Epithelial cell of esophagus (primary cell): ENCODE measurements at places on chromosomes 4 and X.

DNA sequence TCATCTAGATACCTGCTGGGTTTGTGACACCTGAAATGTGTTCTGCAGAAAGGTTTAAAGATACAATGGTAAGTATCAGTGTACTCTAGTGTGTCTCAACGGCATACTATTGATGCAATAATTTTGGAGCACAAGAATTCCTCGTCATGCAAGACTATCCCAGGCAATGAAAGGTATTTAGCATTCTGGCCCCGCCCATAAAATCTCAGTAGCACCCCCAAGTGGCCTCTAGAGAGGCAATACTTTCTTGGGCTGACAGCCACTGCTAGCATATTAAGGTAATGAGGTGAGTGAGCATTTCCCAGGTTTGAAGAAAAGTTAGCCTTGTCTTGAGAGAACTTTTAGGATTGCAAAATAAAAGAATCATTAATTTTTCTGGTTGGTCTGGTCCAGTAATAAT is 24.0 kb downstream of the TAB3 start:
- peak; percentile 48 for DNase-seq

DNA sequence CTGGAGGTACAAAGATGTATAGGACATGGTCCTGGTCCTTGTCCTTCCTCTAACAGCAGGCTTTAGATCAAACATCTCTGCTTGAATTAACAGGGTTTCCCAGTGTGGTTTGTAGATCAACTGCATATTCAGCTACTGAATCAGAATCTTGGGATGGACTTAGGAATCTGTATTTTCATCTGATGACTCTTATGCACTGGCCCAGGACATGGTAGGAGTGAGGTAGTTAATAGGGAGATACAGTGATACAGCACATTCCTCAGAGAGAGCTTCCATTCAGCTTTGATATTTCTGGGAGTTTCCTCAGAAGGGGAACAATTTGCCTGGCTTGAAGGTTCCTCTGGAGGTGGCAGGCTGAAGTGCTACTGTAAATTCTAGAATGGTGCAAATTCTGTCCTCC is 203.1 kb downstream of the LARP7 start:
- DNase-seq: peak; percentile 9

GRCh38 chr4:64272432-64272831 is 136.8 kb downstream of the TECRL start:
- no peak for DNase-seq

- no peak for DNase-seq
Measured at GRCh38 chr4:25032126-25032525, 1.4 kb upstream of the LGI2 start.

DNA sequence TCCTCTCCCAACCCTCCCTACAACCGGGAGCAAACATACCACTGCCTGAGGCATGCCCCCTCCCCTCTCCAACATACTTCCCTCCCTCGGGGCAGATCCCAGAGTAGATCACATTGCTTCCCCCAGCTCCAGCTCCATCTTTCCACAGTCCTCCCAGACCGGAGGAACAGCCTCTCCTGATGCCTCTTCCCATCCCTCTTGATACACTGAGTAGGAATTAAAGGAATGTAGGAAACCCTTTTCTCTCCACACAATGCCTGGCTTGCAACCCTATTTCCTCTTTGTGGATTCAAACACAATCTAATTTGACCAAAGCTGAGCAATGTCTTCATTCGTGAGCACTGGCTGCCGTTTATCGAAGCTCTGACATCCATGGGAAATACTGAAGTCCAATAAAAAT is 339.8 kb downstream of the BCOR start:
- DNase-seq: peak; percentile 35

DNA sequence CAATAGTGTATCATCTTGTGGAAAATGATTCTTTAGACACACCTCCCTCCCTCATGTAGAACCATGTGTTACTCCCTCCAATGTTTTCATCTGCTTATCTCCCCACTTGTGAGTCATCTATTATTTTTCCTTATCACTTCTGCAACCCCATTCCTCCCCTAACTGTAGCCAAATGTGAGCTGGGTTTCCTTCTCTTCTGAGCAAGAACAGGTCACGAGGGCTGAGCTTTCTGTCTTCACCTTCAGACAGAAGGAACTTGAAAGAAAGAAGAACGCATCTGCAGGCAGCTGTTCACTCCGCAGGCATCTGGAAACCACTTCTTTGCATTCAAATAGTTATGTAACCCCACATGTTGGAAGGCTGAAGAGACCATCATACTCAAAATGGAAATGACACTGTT is 1.8 kb downstream of the PPP1R2C start:
- no peak for DNase-seq

DNA sequence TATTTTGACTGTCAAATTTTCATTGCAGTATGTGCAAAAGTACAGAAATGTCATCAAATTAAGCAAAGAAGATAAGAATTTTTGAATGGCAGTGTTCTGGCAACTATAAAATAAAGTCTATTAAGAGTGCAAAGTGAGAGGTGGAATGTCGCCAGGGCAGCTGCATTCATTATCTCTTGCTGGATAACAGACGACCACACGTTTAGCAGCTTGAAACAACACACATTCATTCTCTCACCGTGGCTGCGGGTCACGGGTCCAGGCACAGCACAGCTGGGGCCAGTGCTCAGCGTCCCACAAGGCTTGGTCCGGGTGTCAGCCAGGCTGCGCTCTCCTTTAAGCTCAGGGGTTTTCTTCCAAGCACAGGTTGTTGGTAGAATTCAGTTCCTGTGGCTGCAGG is 113.9 kb downstream of the GPR143 start:
- DNase-seq: no peak

- DNase-seq: no peak
Measured at GRCh38 chrX:131366407-131366806, 77.3 kb upstream of the IGSF1 start.

DNA sequence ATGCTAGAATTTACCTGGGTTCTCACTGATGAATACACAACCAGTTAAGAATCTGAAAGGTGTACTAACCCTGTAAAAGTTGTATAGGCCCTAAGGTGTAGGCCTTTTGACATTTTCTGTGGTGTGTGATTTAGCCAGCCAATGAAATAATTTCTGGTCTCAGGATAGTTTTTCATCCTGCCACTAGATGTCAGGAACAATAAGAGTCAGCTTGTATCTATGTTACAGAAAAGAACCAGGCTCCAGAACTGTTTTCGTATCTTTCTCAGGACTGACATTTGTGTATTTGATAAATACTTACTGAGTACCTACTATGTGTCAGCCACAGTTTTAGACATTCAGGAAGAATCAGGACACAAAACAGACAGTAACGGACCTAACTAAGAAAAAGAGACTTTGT is 673.6 kb upstream of the TENM3 start:
- DNase-seq: peak; percentile 58

DNA sequence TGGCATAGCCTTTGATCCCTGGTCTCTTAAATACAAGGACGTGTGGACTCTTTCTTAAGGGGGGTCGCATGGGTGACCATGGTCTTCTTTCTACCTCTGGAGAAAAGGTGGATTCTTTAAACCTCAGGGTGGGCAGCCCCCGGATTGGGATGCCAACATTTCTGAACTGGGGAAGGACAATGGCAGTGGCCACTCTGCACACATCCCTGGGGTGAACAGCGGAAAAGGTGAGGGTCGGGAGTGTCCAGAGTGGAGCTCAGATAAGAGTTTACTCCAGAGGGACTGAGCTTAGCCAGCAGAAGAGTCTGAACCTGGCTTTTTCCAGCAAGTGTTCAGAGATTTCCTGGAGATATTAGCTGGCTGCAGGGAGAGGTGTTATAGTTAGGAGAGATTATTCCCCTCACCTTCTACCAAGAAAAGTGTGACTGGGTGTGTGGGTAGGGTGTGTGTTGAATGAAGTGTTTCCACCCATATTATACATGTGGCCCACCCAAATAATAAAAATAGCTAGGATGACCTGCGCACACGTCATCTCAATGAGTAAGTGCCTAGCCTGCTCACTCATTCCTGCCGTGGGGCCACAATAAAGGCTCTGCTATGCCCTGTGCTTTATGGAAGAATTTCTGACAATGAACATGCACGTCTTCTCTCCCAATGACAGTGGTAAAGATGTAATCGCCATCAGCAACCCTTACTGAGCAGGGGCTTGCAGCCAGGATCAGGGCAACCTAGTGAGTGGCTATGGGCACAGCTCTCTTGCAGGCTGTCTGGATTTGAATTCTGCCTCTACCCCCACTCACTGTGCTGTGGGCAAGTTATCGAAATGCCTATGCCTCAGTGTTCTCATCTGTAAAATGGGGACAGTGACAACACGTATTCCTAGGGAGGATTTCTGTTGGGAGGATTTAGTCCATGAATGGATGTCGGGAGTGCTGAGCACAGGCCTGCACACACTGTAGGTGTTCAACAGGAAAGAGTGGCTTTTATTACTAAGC is 76.6 kb downstream of the SLC2A9 start:
- DNase-seq: peak; percentile 74

- no peak for DNase-seq
Measured at GRCh38 chrX:67654301-67654700, 110.5 kb downstream of the AR start.

GRCh38 chr4:94995684-94996394 is 238.1 kb downstream of the BMPR1B start:
- peak; percentile 36 for DNase-seq

DNA sequence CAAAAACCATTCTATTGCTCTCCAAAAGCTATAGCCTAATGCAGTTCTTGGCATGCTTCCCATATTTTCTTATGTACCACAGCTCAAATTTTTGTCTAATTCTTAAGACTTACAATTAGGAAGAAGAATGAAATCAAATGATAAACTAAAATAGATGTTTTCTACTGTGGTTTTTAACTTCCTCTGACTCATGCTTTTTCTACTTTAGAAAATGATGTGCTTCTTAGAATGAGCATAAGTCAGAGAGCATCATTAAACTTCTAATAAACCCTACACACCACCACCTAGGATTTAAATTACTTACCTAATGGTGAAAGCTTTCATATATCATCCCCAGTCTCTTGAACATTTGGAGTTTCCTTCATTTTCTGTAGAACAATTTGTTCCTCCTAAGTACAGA is 217.0 kb upstream of the NDST3 start:
- no peak for DNase-seq

GRCh38 chrX:50853399-50853798 is 39.4 kb upstream of the SHROOM4 start:
- DNase-seq: no peak

GRCh38 chrX:86133761-86134160 is 14.5 kb upstream of the DACH2 start:
- DNase-seq: peak; percentile 12

- no peak for DNase-seq
Measured at GRCh38 chr4:37995981-37996775, 36.0 kb downstream of the PTTG2 start.

- peak; percentile 59 for DNase-seq
Measured at GRCh38 chr4:26372525-26373172, 51.8 kb downstream of the RBPJ start.

DNA sequence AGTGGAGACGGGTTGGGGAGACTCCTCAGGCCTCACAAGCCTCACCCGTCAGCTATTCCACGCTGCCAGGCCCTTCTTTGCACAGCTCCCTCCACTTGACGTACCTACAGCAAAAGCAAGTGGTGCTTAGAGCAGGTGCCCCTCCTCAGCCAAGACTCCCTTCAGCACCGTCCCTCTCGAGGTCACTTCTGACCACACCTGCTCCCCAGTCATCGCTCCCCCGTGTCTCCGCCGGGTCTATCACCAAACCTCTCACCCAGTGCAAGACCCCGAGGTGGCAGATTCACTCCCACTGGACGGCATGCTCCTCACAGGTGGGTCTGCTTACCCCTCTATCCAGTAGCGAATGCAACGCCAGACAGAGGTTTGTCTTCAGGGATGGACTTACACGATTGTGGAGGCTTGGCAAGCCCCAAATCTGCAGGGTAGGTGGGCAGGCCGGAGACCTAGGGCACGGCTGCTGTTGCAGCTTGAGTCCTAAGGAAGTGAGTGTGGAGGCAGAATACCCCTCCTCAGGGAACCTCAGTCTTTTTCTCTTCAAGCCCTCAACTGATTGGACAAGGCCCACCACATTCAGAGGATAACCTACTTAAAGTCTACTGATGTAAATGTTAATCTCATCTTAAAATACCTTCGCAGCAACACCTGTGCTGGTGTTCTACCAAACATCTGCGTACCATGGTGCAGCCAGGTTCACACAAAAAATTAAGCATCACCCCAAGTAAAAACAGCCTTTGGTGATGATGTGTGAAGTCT is 14.5 kb upstream of the HELT start:
- no peak for DNase-seq

GRCh38 chr4:732911-733630 is 27.4 kb downstream of the PCGF3 start:
- DNase-seq: no peak

DNA sequence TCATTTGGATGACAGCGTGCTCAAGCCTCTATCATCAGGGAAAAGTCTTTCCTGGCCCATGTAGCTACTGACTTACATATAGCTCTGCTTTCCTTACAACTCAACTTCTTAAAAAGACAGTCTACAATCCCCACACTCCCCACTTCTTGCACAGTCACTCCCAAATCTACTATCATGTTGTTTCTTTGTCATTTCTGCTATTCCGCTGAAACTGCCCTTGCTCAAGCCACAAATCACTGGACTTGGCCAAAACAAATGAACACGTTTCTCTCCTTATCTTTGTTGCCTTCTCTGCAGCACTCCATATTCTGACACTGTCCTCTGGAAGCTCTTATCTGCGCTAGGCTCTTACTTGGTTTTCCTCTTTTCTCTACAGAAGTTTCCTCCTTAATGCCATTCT is 28.2 kb downstream of the GPRIN3 start:
- DNase-seq: no peak

GRCh38 chr4:108008721-108009120 is 19.0 kb downstream of the HADH start:
- peak; percentile 91 for DNase-seq

DNA sequence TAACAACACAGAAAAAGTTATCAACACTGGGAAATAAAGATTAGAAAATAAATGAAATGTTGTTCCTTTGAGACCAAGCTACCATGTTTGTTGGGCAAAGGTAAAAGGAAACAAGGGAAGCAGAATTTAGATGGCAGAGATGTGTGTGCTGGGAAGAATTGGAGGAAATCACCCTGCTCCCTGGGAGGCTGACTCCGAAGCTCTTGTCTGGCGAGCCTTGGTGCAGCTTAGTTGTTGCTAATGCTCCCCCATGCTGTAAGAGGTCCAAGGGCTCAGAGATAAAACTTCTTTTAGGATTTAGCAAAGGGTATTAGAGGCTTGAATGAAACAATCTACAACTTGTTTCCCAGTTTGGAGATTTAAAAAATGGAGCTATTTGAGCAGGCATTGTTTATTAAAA is 123.8 kb upstream of the DDIT4L start:
- DNase-seq: no peak

GRCh38 chr4:183723561-183724228 is 64.6 kb downstream of the TRAPPC11 start:
- no peak for DNase-seq
